ENCODE measurements at places on chromosomes 7 and 10. TPM values are rescaled to one million over a fixed set of nuclear protein-coding genes. Genes with fewer than 3 reads are reported as not detected.

The PMS2 gene
- 25.5 TPM for total RNA-seq

The AKR1C2 gene
- 33.0 TPM for total RNA-seq

The SFRP4 gene
- 0.08 TPM for total RNA-seq

The CDC14C gene
- 0.11 TPM for total RNA-seq

The ODAD2 gene
- 2.5 TPM for total RNA-seq

The ENTPD1 gene
- 4.2 TPM for total RNA-seq

The IGFBP3 gene
- 3.5 TPM for total RNA-seq

The ZNF804B gene
- 0.47 TPM for total RNA-seq

The CHN2 gene
- 28.8 TPM for total RNA-seq

The AKR1E2 gene
- total RNA-seq = 4.1 TPM

The PGAM2 gene
- total RNA-seq = not detected

The CLEC5A gene
- 0.13 TPM for total RNA-seq

The CEP55 gene
- total RNA-seq = 21.1 TPM

All from motor neuron (in vitro differentiated cells).